Esophagus squamous epithelium (tissue), 5 donors: ENCODE measurements at places on chromosomes 2 and 18.

DNA sequence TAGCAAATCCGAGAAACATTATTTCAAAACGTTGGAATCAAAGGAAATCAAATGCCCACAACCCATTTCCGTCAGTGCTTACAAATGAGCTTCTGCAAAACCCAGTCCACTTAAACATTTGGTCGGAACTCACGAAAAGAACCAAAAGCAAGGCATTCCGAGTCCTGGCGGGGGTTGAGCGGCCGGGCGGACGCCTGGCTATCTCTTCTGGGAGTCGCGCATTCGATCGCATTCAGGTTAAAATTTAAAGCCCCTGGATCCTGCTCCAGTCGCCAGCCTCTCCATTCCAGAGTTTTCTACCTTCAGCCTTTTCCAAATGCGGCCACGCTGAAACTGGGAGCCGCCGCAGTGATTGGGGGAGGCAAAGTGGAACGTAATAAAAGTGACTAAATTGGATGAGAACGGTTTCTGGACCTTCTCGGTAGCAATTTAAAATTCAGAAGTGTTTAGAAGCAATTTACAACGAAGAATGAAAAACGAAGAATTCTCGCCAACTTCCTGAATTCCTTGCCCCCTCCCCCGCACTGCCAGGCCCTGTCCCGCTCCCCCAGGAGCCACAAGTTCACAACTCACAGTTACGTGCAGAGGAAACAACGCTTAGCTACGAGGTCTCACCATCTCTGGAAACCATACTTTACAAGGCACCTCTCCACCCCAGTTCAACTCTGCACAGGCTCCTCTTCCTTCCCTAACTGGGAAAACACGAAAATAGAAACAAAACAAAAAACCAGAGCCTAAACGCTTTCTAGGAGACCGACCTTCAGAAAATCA lies 1.7 kb upstream of the GATA6 start:
- H3K4me3 ChIP-seq, result peak overlapping the region; percentile 89
- no peaks in the 10 kb centered on the region for H3K36me3 ChIP-seq
- H3K27me3 ChIP-seq, result peaks cover 59% of the 10 kb centered on the region
- no peak overlapping the region for H3K27ac ChIP-seq
- DNase-seq, result no peak

- H3K27ac ChIP-seq, result no peak overlapping the region
- no peak overlapping the region for H3K4me3 ChIP-seq
- no peaks in the 10 kb centered on the region for H3K27me3 ChIP-seq
- no peak for DNase-seq
Measured at GRCh38 chr18:68454511-68455228, 260.2 kb downstream of the TMX3 start.

- no peaks in the 10 kb centered on the region for H3K36me3 ChIP-seq
- H3K4me3 ChIP-seq, result no peak overlapping the region
- no peak overlapping the region for H3K27ac ChIP-seq
- peaks cover 20% of the 10 kb centered on the region for H3K4me1 ChIP-seq
- H3K27me3 ChIP-seq, result no peaks in the 10 kb centered on the region
Measured at GRCh38 chr2:26454561-26455001, 23.3 kb downstream of the OTOF start.

GRCh38 chr2:190698895-190699294 lies 50.0 kb downstream of the NAB1 start:
- no peaks in the 10 kb centered on the region for H3K27me3 ChIP-seq
- no peaks in the 10 kb centered on the region for H3K36me3 ChIP-seq
- no peak overlapping the region for H3K4me3 ChIP-seq
- no peak for DNase-seq
- H3K4me1 ChIP-seq, result no peaks in the 10 kb centered on the region
- H3K27ac ChIP-seq, result no peak overlapping the region
